ENCODE measurements at places on chromosomes 13 and 19. TPM values are rescaled to one million over a fixed set of nuclear protein-coding genes. Genes with fewer than 3 reads are reported as not detected.

Gene DNAJC15
- total RNA-seq: 19.1 TPM

GRCh38 chr19:246551-246950 lies 44.7 kb downstream of the PLPP2 start:
- DNase-seq: no peak
- no peak overlapping the region for H3K27ac ChIP-seq
- H3K4me1 ChIP-seq: no peaks in the 10 kb centered on the region
- no peaks in the 10 kb centered on the region for H3K36me3 ChIP-seq
- no peaks in the 10 kb centered on the region for H3K27me3 ChIP-seq
- no peak overlapping the region for H3K4me3 ChIP-seq

GRCh38 chr13:21884299-21884909 lies 213.5 kb downstream of the FGF9 start:
- DNase-seq: no peak
- H3K27ac ChIP-seq: no peak overlapping the region
- H3K4me3 ChIP-seq: no peak overlapping the region
- H3K27me3 ChIP-seq: peaks cover 2% of the 10 kb centered on the region

DNA sequence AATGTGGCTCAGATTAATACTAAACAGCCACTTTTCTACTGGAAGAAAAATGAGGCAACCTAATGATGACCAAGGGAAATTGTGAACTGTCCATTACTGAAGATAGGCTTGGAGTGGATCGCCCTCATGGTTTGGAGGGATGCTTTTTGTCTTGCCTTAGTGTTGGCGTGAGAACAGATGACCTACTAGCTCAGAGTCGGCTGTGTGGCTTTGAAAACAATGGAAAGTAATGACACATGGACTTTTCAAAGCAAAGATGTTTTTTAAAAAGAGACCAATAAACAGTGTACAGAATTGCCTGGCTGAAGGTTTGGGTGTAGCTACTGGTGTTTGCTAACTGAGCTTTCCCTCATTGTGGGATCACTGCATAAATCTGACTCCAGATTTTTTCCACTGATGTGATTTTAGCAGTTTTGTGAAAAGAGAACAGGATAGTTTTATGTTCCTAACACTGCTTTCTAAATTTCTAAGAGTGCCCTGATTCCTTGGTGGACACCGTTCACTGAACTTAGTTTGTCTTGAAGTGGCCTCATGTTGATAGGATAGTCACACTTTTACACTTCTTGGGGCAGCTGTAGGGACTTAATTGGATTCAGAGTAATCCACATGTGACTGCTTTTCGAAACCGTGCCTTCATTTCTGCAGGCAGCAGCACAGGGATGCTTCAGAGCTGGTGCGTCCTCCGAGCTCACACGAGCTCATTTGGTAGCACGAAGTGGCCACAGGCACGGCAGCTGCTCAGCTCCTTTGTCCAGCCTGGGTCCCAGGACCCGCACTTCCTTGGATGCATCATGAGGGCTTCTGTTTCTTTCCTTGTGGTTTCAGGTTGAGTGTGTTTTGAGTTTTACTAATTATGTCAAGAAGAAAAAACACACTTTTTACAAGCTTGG lies 4.3 kb downstream of the CEBPG start:
- DNase-seq: no peak
- no peaks in the 10 kb centered on the region for H3K27me3 ChIP-seq
- peaks cover 57% of the 10 kb centered on the region for H3K4me1 ChIP-seq

Gene PRTN3
- not detected for total RNA-seq

- DNase-seq: no peak
- H3K4me3 ChIP-seq: no peak overlapping the region
- peaks cover 75% of the 10 kb centered on the region for H3K36me3 ChIP-seq
- H3K27me3 ChIP-seq: no peaks in the 10 kb centered on the region
- H3K27ac ChIP-seq: peak overlapping the region; percentile 86
Observed at GRCh38 chr19:39352381-39353255, 10.4 kb downstream of the SAMD4B start.

- no peak overlapping the region for H3K4me3 ChIP-seq
- H3K4me1 ChIP-seq: no peaks in the 10 kb centered on the region
- no peak overlapping the region for H3K27ac ChIP-seq
- H3K36me3 ChIP-seq: no peaks in the 10 kb centered on the region
Observed at GRCh38 chr13:79727086-79727485, 246.1 kb downstream of the NDFIP2 start.

Gene ZNF260
- total RNA-seq: 13.6 TPM

Gene PLPPR2
- 1.5 TPM for total RNA-seq

Gene TEX26
- total RNA-seq: not detected

Gene DZIP1
- total RNA-seq: not detected

Gene DNAAF3
- not detected for total RNA-seq

DNA sequence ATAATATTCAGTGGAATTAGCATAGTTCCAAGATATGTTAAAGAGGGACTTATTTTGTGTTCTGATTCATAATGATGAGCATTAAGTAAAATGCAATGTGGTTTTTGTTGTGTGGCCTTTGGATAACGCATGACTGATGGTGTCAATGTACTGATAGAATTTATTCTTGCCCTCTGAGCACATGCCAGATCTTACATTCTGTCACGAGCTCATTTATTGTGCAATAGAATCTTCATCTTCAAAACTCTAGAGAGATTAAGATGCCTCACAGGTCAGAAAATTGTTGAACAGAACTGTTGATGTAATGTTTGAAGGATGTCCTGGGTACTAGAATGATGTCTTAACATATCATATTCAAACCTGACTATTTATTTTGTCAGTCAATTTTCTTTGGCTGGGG lies 148.0 kb upstream of the HTR2A start:
- H3K27me3 ChIP-seq: peaks cover 10% of the 10 kb centered on the region
- no peaks in the 10 kb centered on the region for H3K36me3 ChIP-seq
- no peak overlapping the region for H3K4me3 ChIP-seq
- no peaks in the 10 kb centered on the region for H3K4me1 ChIP-seq
- DNase-seq: no peak

- no peak overlapping the region for H3K27ac ChIP-seq
- no peaks in the 10 kb centered on the region for H3K36me3 ChIP-seq
- peak overlapping the region; percentile 75 for H3K4me3 ChIP-seq
Observed at GRCh38 chr19:5292822-5293611, 47.6 kb downstream of the PTPRS start.

DNA sequence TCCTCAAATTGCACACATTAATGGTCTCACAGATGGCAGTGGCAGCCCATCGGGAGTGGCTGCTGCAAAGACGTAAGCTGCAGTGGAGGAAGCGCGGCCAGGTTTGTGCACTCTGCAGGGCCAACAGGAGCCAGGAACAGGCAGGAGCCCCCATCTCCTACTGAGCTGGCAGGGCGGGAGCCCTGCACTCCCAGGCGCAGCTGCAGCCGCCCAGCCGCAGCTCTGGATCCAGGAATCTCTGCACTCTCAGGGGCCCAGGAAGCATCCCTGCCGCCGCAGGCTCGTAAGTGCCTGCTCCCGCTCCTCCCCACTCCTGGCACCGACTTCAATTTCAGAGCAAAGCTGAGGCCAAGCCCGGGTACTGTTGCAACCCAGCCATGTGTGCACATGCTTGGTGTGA lies 37.5 kb downstream of the ANKRD27 start:
- no peak overlapping the region for H3K4me3 ChIP-seq
- no peaks in the 10 kb centered on the region for H3K27me3 ChIP-seq
- H3K36me3 ChIP-seq: peaks cover 77% of the 10 kb centered on the region
- no peak for DNase-seq

- H3K4me3 ChIP-seq: no peak overlapping the region
- H3K36me3 ChIP-seq: no peaks in the 10 kb centered on the region
- peaks cover 69% of the 10 kb centered on the region for H3K4me1 ChIP-seq
- H3K27ac ChIP-seq: peak overlapping the region; percentile 41
- no peaks in the 10 kb centered on the region for H3K27me3 ChIP-seq
Observed at GRCh38 chr19:35911173-35911572, 3.1 kb upstream of the TYROBP start.

- peak; percentile 55 for DNase-seq
- peaks cover 2% of the 10 kb centered on the region for H3K36me3 ChIP-seq
- H3K4me3 ChIP-seq: peak overlapping the region; percentile 95
- no peaks in the 10 kb centered on the region for H3K27me3 ChIP-seq
Observed at GRCh38 chr19:18292810-18293641, 11.6 kb upstream of the JUND start.

Gene ZNF304
- 12.4 TPM for total RNA-seq

Gene SLITRK6
- total RNA-seq: not detected

DNA sequence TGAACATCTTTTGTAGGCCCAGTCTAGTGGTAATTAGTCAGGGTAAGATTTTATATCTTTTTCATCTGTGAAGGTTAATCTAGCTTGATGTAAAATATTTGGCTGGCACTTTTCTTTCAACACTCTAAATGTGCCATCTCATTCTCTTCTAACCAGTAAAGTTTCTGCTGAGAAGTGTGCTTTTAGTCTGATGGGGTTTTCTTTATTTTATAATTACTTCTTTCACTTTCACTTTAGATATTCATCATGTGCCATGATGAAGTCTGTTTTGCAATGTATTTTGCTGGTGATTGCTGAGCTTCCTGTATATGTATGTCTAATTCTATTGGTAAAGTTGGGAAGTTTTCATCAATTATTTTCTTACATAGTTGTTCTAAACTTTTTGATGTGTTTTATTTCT lies 31.9 kb downstream of the ZNF726 start:
- H3K4me1 ChIP-seq: peaks cover 5% of the 10 kb centered on the region
- no peak for DNase-seq
- H3K4me3 ChIP-seq: no peak overlapping the region
- H3K27ac ChIP-seq: no peak overlapping the region

GRCh38 chr13:108425056-108425455 lies 155.5 kb downstream of the TNFSF13B start:
- H3K4me3 ChIP-seq: no peak overlapping the region
- no peaks in the 10 kb centered on the region for H3K36me3 ChIP-seq
- no peaks in the 10 kb centered on the region for H3K27me3 ChIP-seq
- no peak for DNase-seq
- no peaks in the 10 kb centered on the region for H3K4me1 ChIP-seq
- H3K27ac ChIP-seq: no peak overlapping the region

DNA sequence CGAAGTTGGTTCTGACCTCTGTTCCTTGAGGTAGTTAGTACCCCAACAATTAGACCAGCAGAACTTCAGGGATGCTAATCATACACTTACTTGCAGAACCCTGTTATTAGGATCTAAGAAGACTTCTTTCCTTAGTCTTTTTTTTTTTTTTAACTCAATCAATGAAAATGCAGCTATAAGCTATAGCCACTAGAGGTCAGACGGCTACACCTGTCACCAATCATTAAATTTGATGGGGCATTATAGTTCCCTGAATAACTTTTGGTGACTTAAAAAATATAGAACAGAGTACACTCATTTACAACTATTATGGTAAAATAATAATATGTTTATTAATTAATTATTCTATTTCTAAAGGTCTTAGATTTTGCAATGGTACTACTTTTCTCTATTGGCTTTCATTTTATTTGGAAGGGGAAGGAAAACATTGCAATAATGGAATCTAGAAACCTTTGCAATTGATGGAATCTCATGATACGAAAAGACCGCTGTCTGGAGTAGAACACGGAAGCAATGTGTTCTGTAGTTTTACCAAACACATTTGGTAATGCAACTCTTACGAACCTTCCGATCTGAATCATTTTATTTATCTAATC lies 483.2 kb downstream of the DIAPH3 start:
- no peaks in the 10 kb centered on the region for H3K4me1 ChIP-seq
- H3K4me3 ChIP-seq: no peak overlapping the region
- H3K27me3 ChIP-seq: no peaks in the 10 kb centered on the region
- no peaks in the 10 kb centered on the region for H3K36me3 ChIP-seq
- DNase-seq: no peak
- H3K27ac ChIP-seq: no peak overlapping the region

- H3K36me3 ChIP-seq: no peaks in the 10 kb centered on the region
- H3K27me3 ChIP-seq: no peaks in the 10 kb centered on the region
- no peaks in the 10 kb centered on the region for H3K4me1 ChIP-seq
- no peak overlapping the region for H3K4me3 ChIP-seq
- H3K27ac ChIP-seq: no peak overlapping the region
Observed at GRCh38 chr13:53788286-53788685, 759.7 kb downstream of the OLFM4 start.

Gene PODNL1
- not detected for total RNA-seq

GRCh38 chr19:4624733-4625362 lies 14.5 kb upstream of the TNFAIP8L1 start:
- peaks cover 13% of the 10 kb centered on the region for H3K27me3 ChIP-seq
- no peaks in the 10 kb centered on the region for H3K36me3 ChIP-seq
- no peaks in the 10 kb centered on the region for H3K4me1 ChIP-seq
- H3K27ac ChIP-seq: no peak overlapping the region
- no peak for DNase-seq

Gene RB1
- total RNA-seq: 61.1 TPM

DNA sequence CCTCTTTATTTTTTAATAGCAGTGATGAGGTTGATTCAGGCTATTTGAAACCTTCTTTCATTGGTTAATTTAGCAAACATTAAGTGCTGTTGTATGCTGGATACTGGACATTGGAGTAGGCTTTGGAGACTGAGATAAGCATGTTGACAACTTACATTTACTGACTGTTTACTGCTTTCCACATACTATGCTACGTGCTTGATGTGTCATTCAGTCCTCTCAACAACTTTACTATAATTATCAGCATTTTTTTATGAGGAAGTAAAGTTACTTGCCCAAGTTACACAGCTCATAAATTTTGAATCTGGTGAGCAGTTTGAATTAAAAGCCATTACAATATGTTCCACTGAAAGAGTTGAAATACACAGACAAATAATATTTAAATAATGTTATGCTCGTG lies 83.8 kb downstream of the GJA3 start:
- H3K4me1 ChIP-seq: peaks cover 12% of the 10 kb centered on the region
- peaks cover 44% of the 10 kb centered on the region for H3K36me3 ChIP-seq
- no peak overlapping the region for H3K4me3 ChIP-seq
- H3K27ac ChIP-seq: no peak overlapping the region
- no peaks in the 10 kb centered on the region for H3K27me3 ChIP-seq

DNA sequence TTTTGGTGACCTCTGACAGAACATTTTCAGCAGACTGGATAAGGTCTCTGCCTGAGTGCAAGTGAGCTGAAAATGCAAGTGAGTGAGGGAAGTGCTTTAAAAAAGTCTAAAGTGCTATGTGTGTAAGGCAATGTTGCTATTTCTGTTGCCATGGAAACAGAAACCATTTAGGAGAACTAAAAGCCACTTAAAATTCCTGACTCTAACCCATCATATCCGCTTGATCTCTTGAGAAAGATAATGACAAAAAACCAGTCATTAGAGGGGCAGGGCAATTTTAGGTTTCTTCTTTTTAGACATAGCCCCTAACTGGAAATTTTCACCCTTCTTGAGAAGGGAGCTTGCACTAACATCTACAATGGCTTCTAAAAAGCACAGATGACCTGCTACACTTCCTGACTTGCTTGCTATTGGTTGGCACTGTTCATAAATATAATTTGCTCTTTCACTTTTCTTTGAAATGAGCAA lies at the start of gene CYSLTR2:
CYSLTR2 (plus strand) TSS at position 458 of the 468 bp plus-strand sequence. CDS start 52,889 bp downstream, outside the sequence.
- peak within 1 kb of the TSS; percentile 24 for H3K4me3 ChIP-seq
- no peak for DNase-seq
- peaks cover 15% of the 10 kb centered on the region for H3K4me1 ChIP-seq
- H3K27me3 ChIP-seq: peaks cover 14% of the 10 kb centered on the region
- H3K27ac ChIP-seq: no peak within 1 kb of the TSS

GRCh38 chr19:34172661-34173192 lies 423 bp downstream of the LSM14A start:
- DNase-seq: no peak
- peak overlapping the region; percentile 98 for H3K27ac ChIP-seq
- H3K4me1 ChIP-seq: peaks cover 61% of the 10 kb centered on the region
- H3K4me3 ChIP-seq: peak overlapping the region; percentile 97
- peaks cover 26% of the 10 kb centered on the region for H3K36me3 ChIP-seq

Gene FUT3
- total RNA-seq: not detected

GRCh38 chr13:93496985-93497673 lies 270.5 kb downstream of the GPC6 start:
- no peaks in the 10 kb centered on the region for H3K27me3 ChIP-seq
- no peak overlapping the region for H3K4me3 ChIP-seq
- DNase-seq: no peak
- H3K27ac ChIP-seq: no peak overlapping the region
- no peaks in the 10 kb centered on the region for H3K4me1 ChIP-seq

Gene ICAM1
- total RNA-seq: 37.4 TPM

Measured in activated B cell treated with CpG ODN at 0.5 μM for 24 hours (primary cell).